Fibroblast of mammary gland (primary cell): ENCODE measurements at places on chromosomes 5 and 9.

GRCh38 chr5:96236051-96236450 is 197.0 kb downstream of the PCSK1 start:
- no peak for DNase-seq

- peak; percentile 74 for DNase-seq
Observed at GRCh38 chr5:56269216-56269927, 36.2 kb upstream of the ANKRD55 start.

DNA sequence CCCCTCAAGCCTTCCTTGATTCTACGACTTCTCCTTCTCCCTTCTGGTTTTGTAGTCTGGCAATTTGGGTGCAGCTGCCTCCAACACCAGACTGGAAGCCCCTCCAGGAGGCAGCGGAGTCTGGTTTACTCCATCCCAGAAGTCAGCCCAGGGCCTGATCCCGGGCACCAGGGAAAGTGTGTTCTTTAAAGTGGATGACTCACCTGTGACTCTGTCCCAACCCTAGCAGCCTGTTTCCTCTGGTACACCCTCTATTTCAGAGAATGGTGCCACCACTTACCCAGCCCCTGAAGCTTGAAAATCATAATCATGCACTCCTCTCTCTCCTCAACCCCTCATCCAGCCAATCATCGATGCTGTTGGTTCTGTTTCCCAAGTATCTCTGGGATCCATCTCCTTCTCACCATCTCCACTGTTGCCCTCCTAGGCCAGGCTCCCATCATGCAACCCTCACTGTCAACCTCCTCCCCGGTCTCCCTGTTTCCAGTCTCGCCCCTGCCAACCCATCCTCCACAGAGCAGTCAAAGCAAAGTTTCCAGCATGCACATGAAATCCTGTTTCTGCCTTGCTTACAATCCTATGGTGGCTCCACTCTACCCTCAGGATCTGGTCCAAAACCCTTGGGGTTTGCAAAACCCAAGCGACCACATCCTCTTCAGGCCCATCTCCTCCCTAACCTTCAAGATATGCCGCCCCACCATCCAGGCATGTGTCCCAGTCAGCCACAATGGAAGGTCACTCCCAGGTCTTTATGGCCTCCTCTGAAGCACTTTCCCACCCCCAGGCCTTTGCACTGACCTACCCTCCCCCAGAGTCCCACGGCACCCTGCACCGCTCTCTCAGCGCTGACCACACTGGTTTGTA is 10.5 kb downstream of the LHX6 start:
- DNase-seq, result peak; percentile 9

DNA sequence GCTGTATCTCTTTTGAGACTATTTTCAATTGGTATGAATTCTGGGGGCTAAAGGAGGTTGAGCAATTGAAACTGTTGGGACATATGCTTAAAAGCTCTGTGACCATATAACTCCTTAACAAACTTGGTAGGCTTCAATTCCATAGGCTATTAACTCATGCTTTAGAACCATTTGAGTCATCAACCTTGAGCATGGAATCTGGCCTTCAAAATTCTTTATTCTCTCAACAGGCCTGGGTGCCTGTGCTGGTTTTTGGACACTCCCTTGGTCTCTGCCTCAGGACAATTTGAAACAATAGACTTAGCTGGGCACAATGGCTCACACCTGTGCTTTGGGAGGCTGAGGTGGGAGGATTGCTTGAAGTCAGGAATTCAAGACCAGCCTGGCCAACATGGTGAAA is 61.4 kb upstream of the EPB41L4A start:
- no peak for DNase-seq

DNA sequence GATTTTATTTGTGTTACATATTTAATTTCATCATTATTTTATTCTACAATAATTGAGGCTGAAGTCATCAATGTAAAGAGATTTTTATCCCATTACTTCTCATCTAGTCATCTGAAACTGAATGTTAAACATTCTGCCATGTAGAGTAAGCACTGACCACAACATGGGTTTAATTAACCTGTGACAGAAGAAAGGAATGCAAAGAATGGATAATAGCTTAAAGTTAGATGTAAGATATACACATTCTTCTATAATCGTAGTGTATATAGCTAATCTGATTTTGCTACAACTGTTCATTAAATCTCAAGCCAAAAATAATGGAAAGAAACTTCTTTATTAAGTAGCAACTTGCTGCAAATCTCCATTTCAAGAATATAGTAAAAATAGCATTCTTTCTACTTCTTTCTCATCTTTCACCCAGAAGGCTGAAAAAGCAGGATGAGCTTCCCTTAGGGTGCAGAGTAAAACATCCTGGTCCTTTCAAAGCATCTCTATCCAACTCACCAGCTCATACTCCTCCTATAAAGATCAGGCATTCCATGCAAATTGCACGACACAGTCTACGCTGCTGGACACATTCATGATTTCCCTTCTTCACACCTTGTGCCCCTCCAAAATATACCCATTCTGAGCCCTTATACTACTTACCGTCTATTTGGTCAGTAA is 115.2 kb downstream of the EFNA5 start:
- no peak for DNase-seq

GRCh38 chr9:6788162-6789016 is 30.6 kb downstream of the KDM4C start:
- DNase-seq, result peak; percentile 62

- DNase-seq, result peak; percentile 53
Observed at GRCh38 chr9:83403527-83404238, 134.5 kb downstream of the FRMD3 start.

DNA sequence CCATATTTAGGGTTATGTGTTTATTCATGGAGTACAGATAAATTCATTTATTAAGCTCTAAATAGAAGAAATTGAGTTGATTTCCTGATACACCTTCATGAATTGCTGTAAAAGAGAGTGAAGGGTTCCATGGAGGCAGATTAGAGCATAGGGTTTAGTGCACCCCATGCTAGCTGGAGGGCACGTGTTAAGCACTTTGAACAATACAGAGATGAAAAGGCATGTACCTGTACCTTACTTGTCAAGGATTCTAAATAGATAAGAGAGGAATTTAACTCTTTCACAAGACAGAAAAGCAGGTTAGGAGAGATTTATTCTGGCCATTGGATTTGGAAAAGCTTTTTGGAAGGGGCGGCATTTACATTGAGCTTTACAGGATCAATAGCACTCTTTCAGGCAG is 23.3 kb downstream of the TNFAIP8 start:
- no peak for DNase-seq
